ENCODE measurements at places on chromosomes 1 and 21. TPM values are rescaled to one million over a fixed set of nuclear protein-coding genes. Genes with fewer than 3 reads are reported as not detected.

Gene NBPF20
- 2.2 TPM for total RNA-seq

Gene TCHHL1
- total RNA-seq = not detected

Gene PRKAA2
- total RNA-seq = 28.5 TPM

Gene KLF17
- not detected for total RNA-seq

Gene CACYBP
- total RNA-seq = 41.3 TPM

Gene COL11A1
- 0.36 TPM for total RNA-seq

Gene MAP1LC3C
- 5.0 TPM for total RNA-seq

Gene TMEM269
- total RNA-seq = not detected

Gene GOLPH3L
- 27.2 TPM for total RNA-seq

Gene NPHS2
- total RNA-seq = not detected

Gene CLCC1
- 19.9 TPM for total RNA-seq

Gene KCNN3
- total RNA-seq = 18.9 TPM

Gene SEMA6C
- 10.5 TPM for total RNA-seq

Gene DMBX1
- not detected for total RNA-seq

Gene LRRC7
- total RNA-seq = 1.9 TPM

Gene TATDN3
- total RNA-seq = 22.1 TPM

Gene CR1L
- total RNA-seq = not detected

Gene HES5
- total RNA-seq = not detected

Gene NAV1
- total RNA-seq = 17.1 TPM

Gene ZSWIM5
- 3.3 TPM for total RNA-seq
